Activated naive CD4-positive, alpha-beta T cell treated with anti-CD3 and anti-CD28 coated beads, Interleukin-2, amount 10 ng/mL, durations not matched to agents 7 days and 5 days (primary cell): ENCODE measurements at places on chromosomes 7 and 10.

- DNase-seq, result no peak
Observed at GRCh38 chr7:4240520-4241303, 441.4 kb upstream of the FOXK1 start.

DNA sequence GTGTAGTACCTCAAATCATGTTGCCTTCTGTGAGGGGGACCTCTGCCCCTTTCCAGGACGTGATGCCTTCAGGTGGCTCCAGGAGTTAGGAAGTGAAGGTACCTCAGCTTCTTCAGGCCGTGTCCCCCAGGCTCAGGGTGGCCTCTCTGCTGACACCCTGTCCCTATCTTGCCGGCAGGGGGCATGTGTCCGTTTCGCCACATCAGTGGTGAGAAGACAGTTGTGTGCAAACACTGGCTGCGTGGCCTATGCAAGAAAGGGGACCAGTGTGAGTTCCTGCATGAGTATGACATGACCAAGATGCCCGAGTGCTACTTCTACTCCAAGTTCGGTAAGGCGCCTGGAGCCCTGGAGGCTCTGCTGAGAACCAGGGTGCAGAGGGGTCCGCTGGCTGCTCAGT lies 9.2 kb downstream of the CPSF4 start:
- peak; percentile 35 for DNase-seq

DNA sequence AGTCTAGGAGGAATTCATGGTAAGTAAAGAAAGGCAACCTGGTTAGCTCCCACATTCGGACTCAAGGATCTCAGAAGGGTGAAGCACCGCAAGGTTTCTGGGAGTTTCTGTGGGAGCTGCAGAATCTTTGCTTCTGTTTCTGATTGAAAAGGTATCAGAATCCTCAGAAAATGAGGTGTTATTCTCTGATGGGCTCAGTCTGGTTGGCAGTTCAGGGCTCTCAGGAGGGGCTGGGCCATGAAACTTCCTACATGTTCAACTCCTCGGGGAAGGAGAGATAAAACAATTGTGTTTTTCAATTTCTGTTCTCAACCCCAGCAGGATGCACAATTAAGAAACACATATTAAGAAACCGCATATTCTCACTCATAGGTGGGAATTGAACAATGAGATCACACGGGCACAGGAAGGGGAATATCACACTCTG lies 9.1 kb downstream of the OR2A7 start:
- DNase-seq, result no peak

DNA sequence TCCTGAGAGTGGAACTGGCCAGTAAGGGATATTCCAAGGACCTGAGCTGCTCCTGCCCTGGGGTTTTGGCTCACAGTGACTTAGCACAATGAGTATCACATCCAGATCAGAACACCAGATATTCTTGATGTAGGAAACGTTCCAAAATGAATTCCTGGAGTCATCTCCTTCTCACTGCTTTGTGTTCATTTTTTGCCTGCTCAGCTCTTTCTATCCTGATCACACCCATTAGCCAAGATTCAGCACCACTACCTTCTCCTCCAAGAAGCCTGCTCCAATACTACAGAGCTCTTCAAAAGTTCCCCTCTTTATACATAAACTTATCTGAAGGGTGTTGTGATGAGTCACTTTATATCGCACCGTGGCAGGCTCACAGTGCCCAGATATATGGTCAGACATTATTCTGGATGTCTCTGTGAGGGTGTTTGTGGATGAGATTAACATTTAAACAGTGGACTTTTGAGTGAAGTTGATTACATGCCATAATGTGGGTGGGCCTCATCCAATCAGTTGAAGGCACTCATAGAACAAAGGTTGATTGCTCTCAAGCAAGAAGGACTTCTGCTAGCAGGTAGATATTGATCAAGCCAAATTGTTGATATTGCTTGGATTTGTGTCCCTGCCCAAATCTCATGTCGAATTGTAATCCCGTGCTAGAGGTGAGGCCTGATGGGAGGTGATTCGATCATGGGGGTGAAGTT lies 1155.2 kb upstream of the AUTS2 start:
- no peak for DNase-seq

GRCh38 chr10:91591797-91592174 lies 41.1 kb downstream of the PPP1R3C start:
- no peak for DNase-seq
